Ascending aorta (tissue), 2 donors: ENCODE measurements at places on chromosomes 5 and 9. TPM values are rescaled to one million over a fixed set of nuclear protein-coding genes. Genes with fewer than 3 reads are reported as not detected.

GRCh38 chr9:81632599-81632998 lies 56.7 kb downstream of the TLE1 start:
- no peak for DNase-seq

DNA sequence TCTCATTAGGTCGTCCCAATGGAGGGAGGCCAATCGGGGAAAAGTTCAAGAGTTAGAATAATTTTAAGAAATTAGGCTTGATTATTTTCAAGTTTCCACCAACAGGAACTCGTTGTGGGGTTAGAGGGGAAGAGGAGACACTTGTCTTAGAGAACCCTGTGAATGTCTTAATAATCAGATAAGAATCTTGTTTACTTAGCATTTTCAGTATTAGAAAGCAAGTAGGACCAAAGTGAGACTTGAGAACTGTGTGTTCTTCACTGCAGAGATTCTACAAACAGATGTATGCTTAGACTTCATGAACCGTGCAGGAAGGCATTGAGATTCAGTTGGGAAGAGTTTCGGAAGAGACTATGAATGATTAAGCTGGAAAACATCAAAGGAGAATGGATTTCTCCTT lies 69.0 kb upstream of the HMHB1 start:
- DNase-seq = no peak

Gene TSSK1B
- not detected for total RNA-seq

Gene SLCO6A1
- total RNA-seq = not detected

Gene PCDH1
- total RNA-seq = 165 TPM

Gene SLC6A18
- total RNA-seq = not detected

Gene SHB
- total RNA-seq = 77.8 TPM
